IPS DF 6.9 (cell line): ENCODE measurements at places on chromosomes 12 and 14.

- H3K36me3 ChIP-seq = no peaks in the 10 kb centered on the region
- H3K4me1 ChIP-seq = no peaks in the 10 kb centered on the region
These were observed 88.9 kb downstream of the MED13L start for GRCh38 chr12:116188581-116188980.

DNA sequence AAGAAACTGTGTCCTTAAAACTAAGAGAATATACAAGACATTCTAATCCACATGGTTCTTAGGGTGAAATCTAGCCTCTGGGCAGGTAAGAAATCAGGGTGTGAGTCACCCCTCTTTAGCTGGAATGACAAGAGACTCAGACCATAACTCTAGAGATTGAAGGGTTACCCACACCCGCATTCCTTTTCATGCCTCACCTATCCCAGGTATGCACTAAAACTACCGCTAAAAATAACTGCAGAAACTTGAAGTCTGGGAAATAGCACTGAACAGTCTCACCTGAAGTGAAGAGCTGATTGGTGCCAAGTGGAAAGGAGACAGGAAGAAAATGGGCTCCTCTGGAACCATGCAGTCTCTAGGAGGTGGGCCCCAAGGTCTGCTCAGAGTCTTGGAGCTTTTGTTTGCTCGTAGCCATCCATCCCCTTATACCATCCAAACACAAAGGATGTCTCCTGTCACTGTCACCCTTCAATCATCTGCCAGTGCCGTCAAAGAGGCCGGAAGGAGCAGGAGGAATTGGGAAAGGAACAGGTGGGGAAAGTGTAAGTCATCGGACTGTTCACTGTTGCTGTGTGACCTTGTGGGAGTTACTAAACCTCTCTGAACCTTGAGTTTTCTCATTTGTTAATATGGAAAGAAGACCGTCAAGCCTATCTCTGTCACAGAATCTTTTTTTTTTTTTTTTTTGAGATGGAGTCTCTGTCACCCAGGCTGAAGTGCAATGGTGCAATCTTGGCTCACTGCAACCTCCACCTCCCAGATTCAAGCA is 22.4 kb downstream of the DDX47 start:
- DNase-seq = no peak
- no peak overlapping the region for H3K4me3 ChIP-seq
- peaks cover 10% of the 10 kb centered on the region; the same call in 1 of the 2 replicates for H3K36me3 ChIP-seq
- no peaks in the 10 kb centered on the region; the same call in 1 of the 2 replicates for H3K4me1 ChIP-seq
- no peaks in the 10 kb centered on the region for H3K27me3 ChIP-seq

GRCh38 chr14:24612196-24612595 is 2.7 kb upstream of the GZMH start:
- H3K27me3 ChIP-seq = no peaks in the 10 kb centered on the region
- H3K27ac ChIP-seq = no peak overlapping the region
- no peaks in the 10 kb centered on the region for H3K36me3 ChIP-seq
- no peaks in the 10 kb centered on the region for H3K4me1 ChIP-seq
- H3K4me3 ChIP-seq = no peak overlapping the region

DNA sequence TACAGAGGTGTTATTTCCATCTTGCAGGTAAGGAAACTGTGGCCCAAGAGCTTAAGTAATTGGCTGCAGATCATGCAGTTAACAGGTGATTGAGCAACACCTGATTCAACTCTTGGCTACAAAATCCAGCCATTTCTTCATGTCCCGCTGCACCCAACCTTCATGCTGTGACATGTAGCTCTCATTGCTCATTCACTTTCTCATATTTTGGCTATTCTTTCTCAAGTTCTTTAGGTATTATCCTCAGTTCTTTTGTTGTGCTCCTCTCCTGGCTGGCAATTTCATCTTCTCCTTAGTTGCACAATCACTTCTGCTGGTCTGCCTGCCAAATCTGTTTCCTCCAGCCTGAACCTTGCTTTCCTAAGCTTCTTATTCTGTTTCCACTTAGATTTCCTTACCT is 300.8 kb downstream of the SSPN start:
- no peak overlapping the region for H3K4me3 ChIP-seq
- H3K36me3 ChIP-seq = no peaks in the 10 kb centered on the region
- no peaks in the 10 kb centered on the region for H3K27me3 ChIP-seq
- no peaks in the 10 kb centered on the region for H3K4me1 ChIP-seq

GRCh38 chr14:99420711-99421110 is 59.9 kb downstream of the SETD3 start:
- no peaks in the 10 kb centered on the region for H3K27me3 ChIP-seq
- no peak overlapping the region for H3K4me3 ChIP-seq
- no peak for DNase-seq
- H3K4me1 ChIP-seq = peaks cover 4% of the 10 kb centered on the region; the same call in 1 of the 2 replicates
- H3K36me3 ChIP-seq = no peaks in the 10 kb centered on the region

GRCh38 chr12:114355389-114356088 is 50.4 kb downstream of the TBX5 start:
- H3K4me1 ChIP-seq = no peaks in the 10 kb centered on the region
- no peak overlapping the region for H3K27ac ChIP-seq
- no peaks in the 10 kb centered on the region for H3K27me3 ChIP-seq

DNA sequence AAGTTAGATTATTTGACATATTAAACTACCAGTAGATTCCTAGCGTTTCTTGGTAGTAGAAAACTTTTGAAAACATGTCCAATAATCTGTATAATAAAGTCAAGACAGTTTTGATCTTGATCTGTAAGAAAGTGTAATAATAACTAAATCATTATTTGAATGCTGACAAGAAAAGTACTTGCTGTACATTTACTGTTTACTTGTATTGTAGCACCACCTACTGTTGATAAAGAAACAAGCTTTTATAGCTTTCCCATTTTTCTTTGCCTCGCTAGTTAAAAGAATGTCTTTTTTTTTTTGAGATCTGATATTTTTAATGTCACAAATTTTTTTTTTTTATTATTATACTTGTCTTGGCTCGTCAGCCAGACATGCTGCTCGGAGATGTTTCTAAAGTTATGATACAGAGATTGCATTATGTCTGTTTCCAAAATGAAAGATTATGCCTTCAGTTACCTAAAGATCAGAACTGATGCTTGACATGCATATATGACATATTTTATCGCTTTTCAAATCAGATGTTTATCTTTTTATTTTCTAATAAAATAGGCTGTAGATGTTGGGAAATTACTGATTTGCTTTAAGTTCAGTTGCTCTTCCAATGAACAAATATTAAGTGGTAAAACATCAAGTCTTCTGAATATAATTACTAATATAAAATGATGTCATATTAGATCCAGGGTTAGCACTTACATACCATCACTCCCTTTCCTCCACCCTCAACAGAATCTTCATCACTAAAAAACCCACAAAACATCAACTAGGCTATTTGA is 140.5 kb downstream of the AKAP6 start:
- no peaks in the 10 kb centered on the region for H3K27me3 ChIP-seq
- DNase-seq = no peak
- peaks cover 8% of the 10 kb centered on the region; the same call in 1 of the 2 replicates for H3K4me1 ChIP-seq
- no peak overlapping the region for H3K27ac ChIP-seq
- H3K36me3 ChIP-seq = no peaks in the 10 kb centered on the region
- H3K4me3 ChIP-seq = no peak overlapping the region

DNA sequence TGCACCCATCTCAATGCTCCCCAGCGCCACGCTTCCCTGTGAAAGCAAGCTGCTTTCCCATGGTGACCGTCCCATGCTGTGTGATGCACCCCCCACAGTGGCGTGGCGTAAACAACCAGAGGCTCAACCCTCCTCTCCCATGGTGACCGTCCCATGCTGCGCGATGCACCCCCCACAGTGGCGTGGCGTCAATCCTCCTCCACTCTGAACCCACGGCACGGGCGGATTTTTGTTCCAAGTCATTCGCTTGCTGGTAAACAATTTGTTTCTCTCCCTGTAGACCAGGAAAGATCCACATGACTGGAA is 8.9 kb downstream of the STX2 start:
- DNase-seq = no peak
- H3K27ac ChIP-seq = no peak overlapping the region
- peaks cover 1% of the 10 kb centered on the region; the same call in 1 of the 2 replicates for H3K27me3 ChIP-seq
- no peak overlapping the region for H3K4me3 ChIP-seq
- no peaks in the 10 kb centered on the region for H3K36me3 ChIP-seq

- H3K27me3 ChIP-seq = no peaks in the 10 kb centered on the region
- no peaks in the 10 kb centered on the region for H3K36me3 ChIP-seq
- H3K4me3 ChIP-seq = no peak overlapping the region
- H3K4me1 ChIP-seq = no peaks in the 10 kb centered on the region
- H3K27ac ChIP-seq = no peak overlapping the region
These were observed 860.6 kb upstream of the MGAT4C start for GRCh38 chr12:87116780-87117179.

- no peaks in the 10 kb centered on the region for H3K36me3 ChIP-seq
- DNase-seq = no peak
- no peaks in the 10 kb centered on the region for H3K27me3 ChIP-seq
- H3K4me1 ChIP-seq = no peaks in the 10 kb centered on the region
- no peak overlapping the region for H3K27ac ChIP-seq
These were observed 3.0 kb upstream of the ACOT4 start for GRCh38 chr14:73588695-73589094.

GRCh38 chr12:13573698-13574321 is 377.3 kb downstream of the EMP1 start:
- no peak overlapping the region for H3K4me3 ChIP-seq
- no peaks in the 10 kb centered on the region for H3K36me3 ChIP-seq
- no peaks in the 10 kb centered on the region for H3K4me1 ChIP-seq
- H3K27me3 ChIP-seq = no peaks in the 10 kb centered on the region

DNA sequence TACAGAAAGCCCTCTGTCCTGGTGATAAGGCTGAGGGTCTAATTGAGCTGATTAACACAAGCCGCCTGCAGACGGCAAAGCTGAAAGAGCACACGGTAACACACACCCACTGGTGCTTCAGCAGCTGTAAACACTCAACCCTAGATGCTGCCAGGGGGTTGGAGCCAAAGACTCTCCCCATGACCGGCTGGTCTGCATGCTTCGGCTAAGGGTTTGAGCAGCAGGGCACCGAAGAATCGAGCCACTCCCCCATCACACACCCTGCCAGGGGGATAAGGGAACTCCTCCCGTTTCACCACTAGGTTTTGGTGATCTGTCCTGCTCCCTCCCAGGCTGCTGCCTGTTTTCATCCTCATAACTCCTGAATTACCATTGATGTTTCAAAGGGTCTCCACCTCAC is 141.0 kb upstream of the OVCH1 start:
- no peaks in the 10 kb centered on the region for H3K27me3 ChIP-seq
- H3K36me3 ChIP-seq = no peaks in the 10 kb centered on the region
- H3K27ac ChIP-seq = no peak overlapping the region

GRCh38 chr12:264269-264668 is 1.6 kb upstream of the SLC6A13 start:
- no peaks in the 10 kb centered on the region for H3K4me1 ChIP-seq
- H3K4me3 ChIP-seq = no peak overlapping the region
- no peaks in the 10 kb centered on the region for H3K36me3 ChIP-seq
- no peak overlapping the region for H3K27ac ChIP-seq
- no peaks in the 10 kb centered on the region for H3K27me3 ChIP-seq

DNA sequence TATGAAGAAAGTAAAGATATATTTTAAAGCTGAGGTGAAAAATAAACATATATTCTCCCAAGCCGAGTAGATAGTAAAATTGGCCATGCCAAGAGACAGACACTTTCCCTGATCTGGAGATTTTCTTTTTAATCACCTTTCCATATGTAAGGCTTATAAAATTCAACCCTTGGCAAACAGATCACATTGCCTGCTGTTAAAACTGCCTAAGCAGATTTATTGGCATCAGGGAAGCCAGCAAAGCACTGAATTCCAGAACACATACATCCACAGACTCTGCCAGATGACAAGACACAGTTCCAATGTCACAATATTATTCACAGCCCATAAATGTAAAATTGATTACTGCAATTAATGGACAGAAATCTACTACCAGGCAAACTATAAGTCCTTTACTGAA is 78.2 kb upstream of the GARIN2 start:
- H3K4me3 ChIP-seq = no peak overlapping the region
- no peaks in the 10 kb centered on the region for H3K36me3 ChIP-seq
- no peaks in the 10 kb centered on the region; the same call in 1 of the 2 replicates for H3K27me3 ChIP-seq
- DNase-seq = no peak
- H3K4me1 ChIP-seq = no peaks in the 10 kb centered on the region
- no peak overlapping the region for H3K27ac ChIP-seq

GRCh38 chr14:35051796-35052195 is 5.7 kb downstream of the FAM177A1 start:
- no peaks in the 10 kb centered on the region for H3K27me3 ChIP-seq
- H3K4me3 ChIP-seq = no peak overlapping the region
- H3K27ac ChIP-seq = no peak overlapping the region
- H3K36me3 ChIP-seq = no peaks in the 10 kb centered on the region
- no peaks in the 10 kb centered on the region for H3K4me1 ChIP-seq

GRCh38 chr12:27343255-27344000 is 10.8 kb downstream of the BMAL2 start:
- no peaks in the 10 kb centered on the region for H3K27me3 ChIP-seq
- H3K27ac ChIP-seq = no peak overlapping the region
- no peak overlapping the region for H3K4me3 ChIP-seq
- no peak for DNase-seq
- H3K36me3 ChIP-seq = no peaks in the 10 kb centered on the region
- H3K4me1 ChIP-seq = 0 out of 2 replicates have a peak, but pooled peaks cover 1% of the 10 kb centered on the region

DNA sequence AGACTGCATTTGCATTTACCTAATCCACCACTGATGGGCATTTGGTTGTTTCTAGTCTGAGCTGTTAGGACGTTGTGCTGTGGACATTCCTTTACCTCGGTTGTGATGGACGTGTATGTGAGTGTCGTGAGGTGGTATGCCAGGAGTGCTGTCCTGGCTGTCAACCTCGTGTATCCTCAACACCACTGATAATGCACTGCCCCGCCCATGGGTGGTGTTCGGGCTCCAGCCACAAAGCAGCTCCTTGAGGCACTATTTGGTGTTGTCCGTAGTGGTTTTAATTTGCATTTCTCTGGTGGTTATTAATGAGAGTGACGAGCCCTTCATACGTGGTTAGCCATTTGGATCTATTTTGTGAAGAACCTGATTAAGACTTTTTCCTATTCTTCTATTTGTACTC is 87.6 kb downstream of the PPP2R5C start:
- H3K36me3 ChIP-seq = no peaks in the 10 kb centered on the region
- H3K4me3 ChIP-seq = no peak overlapping the region
- no peak overlapping the region for H3K27ac ChIP-seq
- peaks cover 3% of the 10 kb centered on the region; the same call in 1 of the 2 replicates for H3K4me1 ChIP-seq

- H3K4me1 ChIP-seq = no peaks in the 10 kb centered on the region
- H3K27ac ChIP-seq = no peak overlapping the region
- no peak for DNase-seq
- H3K27me3 ChIP-seq = no peaks in the 10 kb centered on the region
- H3K4me3 ChIP-seq = no peak overlapping the region
These were observed 15.0 kb upstream of the ACTN1 start for GRCh38 chr14:68994056-68994455.

DNA sequence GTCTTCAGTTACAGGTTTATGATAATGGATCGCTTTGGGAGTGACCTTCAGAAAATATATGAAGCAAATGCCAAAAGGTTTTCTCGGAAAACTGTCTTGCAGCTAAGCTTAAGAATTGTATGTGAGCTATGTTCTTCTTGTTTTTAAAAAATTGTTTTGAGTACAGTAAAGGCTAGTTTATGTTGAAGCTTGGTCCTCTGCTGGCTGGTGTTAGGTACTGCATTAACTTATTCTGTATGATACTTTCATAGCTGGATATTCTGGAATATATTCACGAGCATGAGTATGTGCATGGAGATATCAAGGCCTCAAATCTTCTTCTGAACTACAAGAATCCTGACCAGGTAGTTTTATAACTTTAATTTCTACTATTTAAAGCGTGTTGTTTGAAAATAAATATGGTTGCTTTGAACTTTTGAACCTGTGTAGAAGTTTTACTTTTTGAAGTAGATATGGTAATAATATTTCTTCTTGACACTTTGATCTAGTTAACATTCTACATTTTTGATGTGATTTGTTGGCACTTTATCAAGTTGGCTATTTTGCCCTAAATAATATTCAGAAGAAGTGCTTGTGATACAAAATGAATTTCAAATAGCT is 55.7 kb downstream of the VRK1 start:
- H3K4me3 ChIP-seq = no peak overlapping the region
- H3K4me1 ChIP-seq = no peaks in the 10 kb centered on the region
- no peak overlapping the region for H3K27ac ChIP-seq

- H3K4me3 ChIP-seq = no peak overlapping the region
- DNase-seq = no peak
- H3K27me3 ChIP-seq = no peaks in the 10 kb centered on the region
- no peaks in the 10 kb centered on the region for H3K4me1 ChIP-seq
- no peak overlapping the region for H3K27ac ChIP-seq
These were observed 326.1 kb downstream of the PDZRN4 start for GRCh38 chr12:41514021-41514777.
